ENCODE measurements at places on chromosomes 16 and 17.

DNA sequence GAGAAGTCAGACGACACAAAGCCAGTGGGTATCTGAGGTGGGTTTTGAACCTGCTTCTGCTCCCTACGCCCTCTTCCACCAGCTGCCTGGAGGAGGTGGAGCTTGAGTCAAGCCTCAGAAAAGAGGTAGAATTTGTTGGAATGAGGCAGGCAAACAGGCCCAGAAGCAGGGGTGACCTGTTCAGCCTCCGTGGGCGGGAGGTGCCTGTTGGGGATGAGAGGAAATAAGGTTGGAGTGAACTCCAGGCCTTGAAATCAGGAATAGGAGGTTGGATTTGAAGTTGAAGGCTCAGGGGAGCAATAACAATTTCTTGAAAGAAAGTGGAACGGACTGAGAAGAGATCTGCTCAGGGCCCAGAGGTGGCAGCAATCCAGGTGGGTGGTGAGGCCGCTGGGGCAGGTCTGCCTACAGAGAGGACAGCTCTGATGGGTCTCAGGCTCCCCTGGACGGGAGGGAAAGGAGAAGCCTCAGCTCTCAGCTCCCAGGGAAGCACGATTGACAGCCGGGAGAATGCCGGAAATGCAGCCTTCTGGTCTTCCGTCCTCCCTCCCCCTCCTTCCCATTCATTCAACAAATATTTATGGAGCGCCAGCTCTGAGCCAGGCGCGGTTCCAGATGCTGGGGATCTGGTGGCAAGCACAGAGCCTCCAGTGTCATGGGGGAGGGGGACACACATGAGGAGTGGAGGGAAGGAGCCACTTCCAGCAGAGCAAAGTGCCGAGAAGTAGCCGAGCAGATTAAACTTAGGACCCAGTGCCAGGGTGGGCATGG lies 61.9 kb upstream of the CIBAR2 start:
- peaks cover 4% of the 10 kb centered on the region for H3K4me1 ChIP-seq
- H3K4me3 ChIP-seq: no peak overlapping the region
- no peak for DNase-seq
- H3K27me3 ChIP-seq: no peaks in the 10 kb centered on the region

- no peak overlapping the region for H3K4me3 ChIP-seq
- no peak overlapping the region for H3K27ac ChIP-seq
- DNase-seq: no peak
- H3K36me3 ChIP-seq: no peaks in the 10 kb centered on the region
- no peaks in the 10 kb centered on the region for H3K27me3 ChIP-seq
- H3K4me1 ChIP-seq: no peaks in the 10 kb centered on the region
Observed at GRCh38 chr16:52528393-52529065, 18.4 kb downstream of the TOX3 start.

GRCh38 chr17:1518410-1518809 lies 2.0 kb upstream of the INPP5K start:
- no peaks in the 10 kb centered on the region for H3K27me3 ChIP-seq
- DNase-seq: no peak
- H3K4me3 ChIP-seq: no peak overlapping the region
- no peaks in the 10 kb centered on the region for H3K4me1 ChIP-seq
- no peak overlapping the region for H3K27ac ChIP-seq
- no peaks in the 10 kb centered on the region for H3K36me3 ChIP-seq

DNA sequence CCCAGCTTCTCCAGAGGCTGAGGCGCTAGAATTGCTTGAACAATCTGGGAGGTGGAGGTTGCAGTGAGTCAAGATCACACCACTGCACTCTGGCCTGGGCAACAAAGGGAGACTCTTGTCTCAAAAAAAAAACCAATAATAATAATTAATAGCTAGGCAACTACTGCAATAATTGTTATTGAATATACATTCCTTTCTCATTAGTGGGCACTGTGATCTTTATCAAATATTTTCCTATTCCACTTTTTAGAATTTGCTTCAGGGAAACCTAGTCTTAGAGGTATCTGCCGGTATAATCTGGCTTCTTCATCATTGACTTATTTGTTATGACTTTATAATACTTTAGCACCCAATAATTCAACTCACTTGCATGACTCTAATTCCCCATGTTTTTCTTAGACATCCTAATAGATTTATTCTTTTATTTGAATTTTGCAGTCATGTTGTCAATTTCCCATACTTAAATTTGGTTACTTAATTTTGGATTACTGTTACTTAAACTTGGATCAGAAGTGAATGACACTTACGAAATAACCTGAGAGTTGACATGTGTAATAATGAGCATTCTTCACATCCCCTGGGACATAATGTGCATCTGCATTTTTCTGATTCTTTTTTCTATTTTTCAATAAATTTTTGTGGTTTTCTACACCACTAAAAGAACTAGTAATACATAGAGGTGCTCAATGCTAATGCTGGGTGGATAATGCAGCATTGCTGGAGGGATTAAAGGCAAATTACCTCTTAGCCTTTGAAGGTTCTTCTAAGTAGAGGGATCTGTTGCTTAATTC lies 25.0 kb upstream of the KCNJ16 start:
- DNase-seq: no peak
- no peak overlapping the region for H3K27ac ChIP-seq
- H3K27me3 ChIP-seq: no peaks in the 10 kb centered on the region

DNA sequence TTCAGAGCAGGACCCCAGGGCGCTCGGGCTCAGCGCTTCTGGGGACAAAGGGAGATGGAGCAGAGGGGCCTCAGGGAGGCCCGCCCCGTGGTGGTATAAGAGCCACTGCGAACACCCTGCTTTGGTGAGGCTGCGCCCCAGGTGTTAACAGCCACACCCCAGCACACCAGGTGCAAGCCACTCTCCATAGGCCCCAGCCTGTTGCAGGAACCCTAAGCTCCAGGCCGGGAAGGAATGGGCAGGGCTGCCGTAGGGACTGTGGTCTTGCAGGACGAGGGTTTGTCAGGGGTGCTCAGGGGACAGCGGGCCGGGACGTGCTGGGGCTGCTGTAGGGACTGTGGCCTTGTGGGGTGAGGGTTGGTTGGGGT lies 17.0 kb upstream of the SSTR5 start:
- no peak overlapping the region for H3K4me3 ChIP-seq
- no peaks in the 10 kb centered on the region for H3K36me3 ChIP-seq
- peaks cover 3% of the 10 kb centered on the region for H3K4me1 ChIP-seq
- no peaks in the 10 kb centered on the region for H3K27me3 ChIP-seq
